Bronchial epithelial cell (primary cell): ENCODE measurements at places on chromosomes 3 and 15. TPM values are rescaled to one million over a fixed set of nuclear protein-coding genes. Genes with fewer than 3 reads are reported as not detected.

Gene SERPINI2
- total RNA-seq: not detected in 2 replicates

Gene A4GNT
- total RNA-seq: not detected in 2 replicates

Gene C3orf49
- total RNA-seq: not detected in 2 replicates

Gene MYZAP
- total RNA-seq: 2.4 and 4.2 TPM in 2 replicates

Gene RNU5B-1
- not detected in 2 replicates for total RNA-seq

Gene HCN4
- total RNA-seq: not detected in 2 replicates

Gene RPUSD2
- 14.7 and 18.4 TPM in 2 replicates for total RNA-seq

Gene DNASE1L3
- 2.3 TPM in 1 of 2 replicates, not detected in the other for total RNA-seq

Gene OXSM
- 18.4 and 24.0 TPM in 2 replicates for total RNA-seq

Gene ZDHHC19
- not detected in 2 replicates for total RNA-seq

Gene CLDN11
- 0.26 and 4.2 TPM in 2 replicates for total RNA-seq

Gene ISLR
- total RNA-seq: 0.26 and 0.53 TPM in 2 replicates

Gene PLCB2
- not detected in 2 replicates for total RNA-seq

Gene SLC22A14
- 0.26 and 0.64 TPM in 2 replicates for total RNA-seq

Gene C2CD4B
- total RNA-seq: 0.26 TPM in 2 replicates

Gene PIERCE2
- 1.8 and 2.9 TPM in 2 replicates for total RNA-seq

Gene PPP1R14D
- total RNA-seq: not detected in 2 replicates

Gene FOXL2
- total RNA-seq: 0.26 and 0.51 TPM in 2 replicates

Gene RPSA
- 2,916 and 3,451 TPM in 2 replicates for total RNA-seq

Gene PSTPIP1
- total RNA-seq: 0.38 TPM in 1 of 2 replicates, not detected in the other

Gene TMEM108
- total RNA-seq: not detected in 2 replicates

Gene AADACL2
- total RNA-seq: not detected in 2 replicates

Gene PLOD2
- 36.6 and 45.3 TPM in 2 replicates for total RNA-seq

Gene NR2F2
- total RNA-seq: 1.4 and 1.6 TPM in 2 replicates

Gene ABI3BP
- 0.53 and 0.77 TPM in 2 replicates for total RNA-seq

Gene DZIP3
- 1.3 and 1.6 TPM in 2 replicates for total RNA-seq

Gene GPR171
- total RNA-seq: not detected in 2 replicates

Gene KCNH8
- not detected in 2 replicates for total RNA-seq

Gene PRKAR2A
- total RNA-seq: 28.7 and 32.9 TPM in 2 replicates

Gene C3orf20
- under 0.01 TPM in 1 of 2 replicates, not detected in the other for total RNA-seq

Gene KBTBD13
- total RNA-seq: not detected in 2 replicates

Gene LSM3
- total RNA-seq: 5.5 and 6.6 TPM in 2 replicates

Gene FBXO40
- not detected in 2 replicates for total RNA-seq

Gene GOLGA8R
- 0.53 and 2.8 TPM in 2 replicates for total RNA-seq

Gene CD80
- not detected in 2 replicates for total RNA-seq

Gene SH3GL3
- total RNA-seq: 0.51 and 1.1 TPM in 2 replicates

Gene CD96
- not detected in 2 replicates for total RNA-seq

Gene CPLX3
- total RNA-seq: not detected in 2 replicates

Gene CGNL1
- 0.53 and 1.5 TPM in 2 replicates for total RNA-seq

Gene SELENOK
- 23.7 and 32.5 TPM in 2 replicates for total RNA-seq

Gene ITPKA
- total RNA-seq: 0.79 and 3.1 TPM in 2 replicates

Gene GP9
- not detected in 2 replicates for total RNA-seq

Gene P2RY13
- total RNA-seq: not detected in 2 replicates

Gene POTEB2
- not detected in 2 replicates for total RNA-seq

Gene GOLGA8J
- total RNA-seq: not detected in 2 replicates

Gene MYL3
- not detected in 2 replicates for total RNA-seq

Gene BHLHE40
- 38.5 and 42.9 TPM in 2 replicates for total RNA-seq

Gene SLC9A9
- 1.3 and 1.4 TPM in 2 replicates for total RNA-seq

Gene ATXN7
- total RNA-seq: 8.7 and 9.5 TPM in 2 replicates

Gene SLC9C1
- not detected in 2 replicates for total RNA-seq

Gene GHRL
- total RNA-seq: 0.13 TPM in 1 of 2 replicates, not detected in the other
